ENCODE measurements at places on chromosomes 2 and 18.
A peak's percentile ranks its signal among the peaks of the same experiment; 100 is the strongest.

DNA sequence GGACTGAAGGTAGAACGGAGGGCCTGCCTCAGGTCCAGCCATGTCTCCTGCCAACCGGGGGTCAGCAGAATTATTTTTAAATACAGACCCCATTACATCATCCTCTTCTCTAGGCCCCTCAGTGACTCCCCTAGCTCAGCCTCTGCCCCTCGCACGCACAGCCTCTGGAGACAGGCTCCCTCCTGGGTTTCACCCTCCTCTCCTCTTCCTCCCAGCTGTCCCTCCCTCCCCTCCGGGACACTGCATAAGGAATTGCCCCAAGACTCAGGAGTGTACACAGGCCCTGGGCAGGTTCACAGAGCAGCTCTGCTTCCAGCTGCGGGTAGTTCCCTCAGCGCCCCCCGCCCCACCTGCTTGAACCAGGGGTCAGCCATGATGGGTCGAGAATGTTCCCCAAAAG, 520.2 kb upstream of the MYT1L start:
- no peak for DNase-seq
- no peak overlapping the region for H3K4me3 ChIP-seq
- H3K27ac ChIP-seq = no peak overlapping the region

DNA sequence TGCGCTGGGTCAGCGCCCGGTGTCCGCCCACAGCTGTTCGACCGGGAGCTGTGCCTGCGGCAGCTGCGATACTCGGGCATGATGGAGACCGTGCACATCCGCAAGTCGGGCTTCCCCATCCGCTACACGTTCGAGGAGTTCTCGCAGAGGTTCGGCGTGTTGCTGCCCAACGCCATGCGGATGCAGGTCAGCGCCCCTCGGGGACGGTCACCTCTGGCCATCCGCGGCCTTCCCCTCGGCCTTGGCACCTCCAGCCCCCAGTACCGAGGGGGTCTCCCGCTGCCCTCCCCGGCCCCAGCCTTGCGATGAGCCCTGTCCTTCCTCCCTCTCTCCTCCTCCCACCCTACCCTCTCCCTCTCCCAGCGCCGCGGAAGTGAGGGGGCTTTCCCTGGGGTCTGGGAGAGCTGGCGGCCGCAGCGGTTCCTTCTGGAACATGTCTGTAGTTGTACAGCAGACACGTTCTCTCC, 53.2 kb upstream of the GPR17 start:
- H3K36me3 ChIP-seq = no peaks in the 10 kb centered on the region
- H3K4me1 ChIP-seq = peaks cover 4% of the 10 kb centered on the region
- H3K27ac ChIP-seq = no peak overlapping the region
- peak; percentile 18 for DNase-seq

- peaks cover 9% of the 10 kb centered on the region for H3K4me1 ChIP-seq
- peaks cover 11% of the 10 kb centered on the region for H3K36me3 ChIP-seq
- no peak overlapping the region for H3K27ac ChIP-seq
- no peak overlapping the region for H3K4me3 ChIP-seq
- no peaks in the 10 kb centered on the region for H3K27me3 ChIP-seq
These were observed 41.4 kb upstream of the CYBRD1 start for GRCh38 chr2:171480908-171481307.

GRCh38 chr2:172097557-172098131, 5.1 kb downstream of the DLX2 start:
- peaks cover 100% of the 10 kb centered on the region for H3K27me3 ChIP-seq
- H3K36me3 ChIP-seq = peaks cover 3% of the 10 kb centered on the region
- peaks cover 55% of the 10 kb centered on the region for H3K4me1 ChIP-seq
- no peak for DNase-seq
- no peak overlapping the region for H3K4me3 ChIP-seq

- H3K4me1 ChIP-seq = no peaks in the 10 kb centered on the region
- H3K27me3 ChIP-seq = no peaks in the 10 kb centered on the region
- no peak overlapping the region for H3K4me3 ChIP-seq
- no peak for DNase-seq
- H3K36me3 ChIP-seq = no peaks in the 10 kb centered on the region
These were observed 149.6 kb upstream of the GULP1 start for GRCh38 chr2:188142088-188142487.

DNA sequence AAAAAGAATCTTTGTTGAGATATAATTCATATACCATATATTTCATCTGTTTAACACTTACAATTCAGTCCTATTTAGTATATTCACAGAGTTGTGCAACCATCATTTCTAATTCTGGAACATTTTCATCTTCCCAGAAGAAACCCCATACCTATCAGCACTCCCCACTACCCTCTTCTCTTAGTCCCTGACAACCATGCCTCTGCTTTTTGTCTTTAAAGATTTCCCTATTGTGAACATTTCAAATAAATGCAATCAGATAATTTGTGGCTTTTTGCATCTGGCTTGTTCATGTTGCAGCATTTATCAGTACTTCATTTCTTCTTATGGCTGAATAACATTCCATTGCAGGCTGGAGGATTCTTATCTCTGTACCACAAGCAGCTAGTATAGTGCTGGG, 305.9 kb upstream of the MEX3C start:
- H3K27me3 ChIP-seq = no peaks in the 10 kb centered on the region
- no peak overlapping the region for H3K27ac ChIP-seq

DNA sequence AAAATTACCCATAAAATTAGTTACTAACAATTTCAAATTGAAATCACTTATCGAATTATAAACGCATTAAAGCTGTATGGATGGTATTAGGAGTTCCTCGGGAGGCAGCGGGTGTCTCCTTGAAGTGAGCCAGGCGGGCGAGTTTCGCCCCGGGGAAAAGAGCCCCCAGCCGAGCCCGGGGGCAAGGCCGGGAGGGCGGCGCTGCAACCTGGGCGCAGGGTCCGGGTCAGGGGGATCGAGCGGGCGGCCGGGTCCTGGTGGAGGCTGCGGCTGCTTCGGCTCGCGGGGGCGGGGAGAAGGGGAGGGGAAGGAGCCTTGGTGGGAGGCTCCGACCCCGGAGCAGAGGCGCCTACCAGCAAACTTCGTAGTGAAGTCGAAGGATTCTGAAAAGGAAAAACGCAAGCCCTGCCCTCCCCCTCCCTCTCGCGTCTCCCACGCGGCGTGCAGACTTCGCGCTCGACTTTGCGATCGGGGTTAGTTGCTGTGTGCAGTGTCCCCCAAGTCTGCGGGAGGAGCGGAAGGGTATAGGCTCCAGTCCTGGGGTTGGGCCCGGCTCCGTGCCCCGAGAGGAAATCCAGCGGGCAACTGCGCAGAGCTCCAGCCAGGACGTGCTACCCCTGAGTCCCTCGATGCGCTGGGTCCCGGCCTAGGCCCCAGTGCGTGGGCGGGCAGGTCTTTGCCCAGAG, 140.8 kb downstream of the MEIS1 start:
- H3K4me1 ChIP-seq = peaks cover 4% of the 10 kb centered on the region
- no peak overlapping the region for H3K4me3 ChIP-seq
- H3K36me3 ChIP-seq = peaks cover 2% of the 10 kb centered on the region
- peaks cover 67% of the 10 kb centered on the region for H3K27me3 ChIP-seq

GRCh38 chr2:44912660-44913059, 28.8 kb upstream of the SIX3 start:
- no peak overlapping the region for H3K4me3 ChIP-seq
- no peaks in the 10 kb centered on the region for H3K36me3 ChIP-seq
- H3K4me1 ChIP-seq = no peaks in the 10 kb centered on the region
- no peak for DNase-seq
